ENCODE measurements at places on chromosomes 3 and 15.

GRCh38 chr15:58556028-58556361, 124.2 kb downstream of the LIPC start:
- DNase-seq, result no peak

DNA sequence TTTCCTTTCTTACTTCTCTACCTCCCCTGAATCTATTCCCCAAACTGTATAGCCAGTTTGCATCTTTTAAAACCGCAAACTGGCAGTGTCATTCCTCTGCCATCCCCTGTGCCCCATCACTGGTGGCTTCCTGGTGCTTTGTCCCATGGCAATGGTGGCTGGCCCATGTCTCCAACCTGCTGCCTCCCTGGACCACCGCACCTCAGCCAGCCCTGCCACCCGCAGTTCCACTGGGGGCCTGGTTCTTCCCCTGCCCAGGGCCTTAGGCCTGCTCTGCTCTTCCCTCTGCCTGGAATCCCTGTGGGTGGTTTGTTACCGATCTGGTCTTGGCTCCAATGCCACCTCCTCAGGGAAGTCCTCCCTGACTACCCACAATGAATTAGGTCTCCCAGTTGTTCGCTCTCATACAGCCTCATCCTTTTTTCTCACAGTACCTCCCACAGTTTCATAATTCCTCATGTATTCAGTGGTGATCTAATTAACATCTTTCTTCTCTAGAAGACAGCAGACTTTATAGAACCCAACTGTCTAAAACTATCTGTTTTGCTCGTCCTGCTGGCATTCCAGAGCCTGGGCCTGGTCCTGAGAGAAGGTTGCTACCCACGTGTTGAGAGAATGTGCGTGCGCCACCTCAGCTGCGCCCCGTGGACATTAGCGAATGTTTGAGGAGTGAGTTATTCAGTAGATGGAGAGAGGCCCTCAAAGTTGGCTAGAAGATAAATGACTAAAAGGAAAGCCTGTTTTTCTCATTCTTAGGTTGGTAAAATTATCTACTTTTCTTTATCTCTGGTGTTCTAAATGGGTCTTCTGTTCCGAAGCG, 130.1 kb downstream of the DNAJB8 start:
- no peak for DNase-seq

DNA sequence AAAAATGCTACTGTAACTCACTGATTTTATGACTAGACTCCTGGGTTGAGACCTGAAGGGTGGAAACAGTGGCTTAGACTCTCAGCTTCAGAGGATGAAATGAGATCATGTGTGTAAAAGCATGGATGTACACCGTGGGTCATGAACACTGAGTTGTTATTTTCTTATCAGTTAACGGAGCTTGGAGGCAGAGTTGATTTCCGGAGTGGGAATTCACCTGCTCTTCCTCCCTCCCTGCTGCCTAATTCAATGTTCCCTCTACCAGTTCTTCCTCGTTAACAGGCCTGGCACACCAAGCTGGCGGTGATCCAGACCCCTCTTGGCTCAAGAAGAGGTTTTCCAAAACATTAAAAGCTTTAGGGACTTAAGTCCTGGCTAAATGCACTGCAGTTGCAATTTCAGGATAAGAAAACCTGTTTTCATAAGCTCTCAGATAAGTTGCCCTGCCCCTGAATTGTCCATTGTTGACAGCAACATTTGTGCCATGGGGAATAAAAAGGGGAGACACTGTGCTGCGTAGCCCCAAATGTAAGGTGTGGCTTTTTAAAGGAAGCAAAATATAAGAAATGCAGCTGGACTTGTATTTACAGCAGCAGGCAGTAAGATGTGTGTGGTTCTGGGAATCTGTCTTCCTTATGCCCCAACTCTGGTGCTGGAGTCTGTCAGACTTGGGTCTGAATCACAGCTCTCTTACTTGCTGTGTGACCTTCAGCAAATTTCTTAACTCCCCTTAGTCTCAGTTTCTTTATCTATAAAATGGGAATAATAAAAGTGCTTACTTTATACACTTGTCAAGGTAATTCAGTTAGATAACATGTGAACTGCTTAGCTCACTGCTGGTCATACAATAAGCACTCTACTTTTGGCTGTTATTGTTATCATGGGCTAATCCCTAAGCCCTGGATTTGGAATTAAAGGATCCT, 9.9 kb downstream of the PDIA5 start:
- peak; percentile 57 for DNase-seq

DNA sequence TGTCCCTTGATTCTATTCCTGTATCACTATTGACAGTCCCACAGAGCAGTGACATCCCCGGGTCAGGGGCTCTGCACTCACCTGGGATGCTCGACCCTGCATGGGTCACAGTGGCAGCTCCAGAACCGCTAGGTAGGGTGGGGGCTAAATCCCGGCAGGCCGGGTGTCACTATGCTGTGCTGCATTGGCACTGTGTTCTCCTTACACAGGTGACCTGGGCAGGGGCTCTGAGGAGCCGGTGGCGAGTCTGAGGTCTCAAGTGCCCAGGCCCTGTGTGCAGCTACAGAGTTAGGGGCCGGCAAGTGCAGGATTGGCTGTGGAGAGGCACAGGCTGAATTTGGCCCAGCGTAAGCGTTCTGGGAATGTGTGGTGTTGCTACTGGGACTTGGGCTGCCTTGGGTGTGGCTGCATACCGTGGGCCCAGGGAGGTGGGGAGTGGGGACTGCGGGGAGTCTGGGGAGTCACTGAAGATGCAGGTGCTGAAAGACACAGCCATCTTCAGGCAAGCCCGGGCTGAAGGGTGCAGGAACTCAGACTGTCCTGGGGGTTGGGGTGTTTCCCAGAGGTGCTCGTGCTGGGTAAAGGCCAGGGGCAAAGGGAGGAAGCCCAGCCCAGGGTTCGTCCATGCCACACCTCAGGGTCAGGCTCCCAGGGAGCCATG, 102.6 kb upstream of the PRR20G start:
- no peak for DNase-seq

GRCh38 chr3:76308541-76308940, 523.2 kb upstream of the ZNF717 start:
- DNase-seq, result no peak

DNA sequence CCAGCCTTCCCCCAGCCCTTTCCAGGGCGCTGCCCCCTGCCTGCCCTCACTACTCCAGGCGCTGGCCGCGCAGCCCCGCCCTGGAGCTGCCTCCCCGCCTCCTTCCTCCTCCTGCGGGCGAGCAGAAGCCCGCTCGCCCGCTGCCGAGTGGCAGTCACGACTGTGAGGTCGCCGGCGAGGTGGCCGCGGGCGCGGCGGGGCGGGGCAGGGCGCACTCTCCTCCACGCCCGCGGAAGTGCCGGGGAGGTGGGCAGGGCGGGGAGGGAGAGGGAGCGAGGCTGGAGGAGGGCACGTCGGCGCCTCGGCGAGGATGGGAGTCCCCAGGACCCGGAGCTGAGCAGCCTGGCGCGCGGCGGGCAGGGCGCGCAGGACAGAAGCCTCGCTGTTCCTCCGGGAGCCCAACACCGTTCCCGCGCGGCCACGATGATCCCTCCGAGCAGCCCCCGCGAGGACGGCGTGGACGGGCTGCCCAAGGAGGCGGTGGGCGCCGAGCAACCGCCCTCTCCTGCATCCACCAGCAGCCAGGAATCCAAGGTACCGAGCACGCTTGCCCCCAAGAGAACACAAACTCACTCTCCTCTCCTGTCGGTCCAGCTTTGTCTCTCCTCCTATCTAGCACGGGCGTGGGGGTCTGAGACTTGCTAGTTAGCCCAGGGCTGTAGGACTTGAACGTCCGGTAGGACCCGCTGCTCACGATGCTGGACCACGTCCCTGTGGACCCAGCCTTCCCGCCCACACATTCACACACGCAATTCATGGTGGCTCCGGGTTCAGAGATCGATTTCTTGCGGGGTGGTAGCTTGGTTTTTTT, at the start of gene STAC:
Gene STAC (plus strand): TSS at position 284 of the 811 bp plus-strand sequence. CDS start 140 bp downstream, at position 424.
- no peak for DNase-seq

DNA sequence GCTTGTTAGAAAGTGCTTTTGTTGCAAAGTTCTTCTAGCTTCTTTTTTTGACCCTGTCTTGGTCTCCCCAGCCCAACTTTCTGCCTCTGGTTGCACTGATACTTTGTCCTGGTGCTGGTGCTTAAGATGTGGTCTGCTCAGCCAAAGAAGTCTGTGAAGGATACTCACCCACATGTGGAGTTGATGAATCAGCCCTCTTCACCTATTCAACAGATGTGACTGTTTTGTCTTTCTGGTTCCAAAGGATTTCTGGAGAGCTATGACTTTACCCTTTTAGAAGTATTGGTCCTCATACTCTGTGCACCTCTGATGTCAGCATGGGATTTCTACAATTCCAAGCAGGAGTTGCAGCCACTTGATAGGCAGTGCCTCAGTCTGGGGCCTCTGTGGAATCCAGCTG, 84.1 kb downstream of the PCCB start:
- no peak for DNase-seq

GRCh38 chr3:87053553-87053952, 62.6 kb upstream of the VGLL3 start:
- no peak for DNase-seq

GRCh38 chr15:69538379-69538778, 85.8 kb downstream of the RPLP1 start:
- no peak for DNase-seq

- DNase-seq, result no peak
These were observed 17.2 kb downstream of the TSPAN3 start for GRCh38 chr15:77053709-77054108.

DNA sequence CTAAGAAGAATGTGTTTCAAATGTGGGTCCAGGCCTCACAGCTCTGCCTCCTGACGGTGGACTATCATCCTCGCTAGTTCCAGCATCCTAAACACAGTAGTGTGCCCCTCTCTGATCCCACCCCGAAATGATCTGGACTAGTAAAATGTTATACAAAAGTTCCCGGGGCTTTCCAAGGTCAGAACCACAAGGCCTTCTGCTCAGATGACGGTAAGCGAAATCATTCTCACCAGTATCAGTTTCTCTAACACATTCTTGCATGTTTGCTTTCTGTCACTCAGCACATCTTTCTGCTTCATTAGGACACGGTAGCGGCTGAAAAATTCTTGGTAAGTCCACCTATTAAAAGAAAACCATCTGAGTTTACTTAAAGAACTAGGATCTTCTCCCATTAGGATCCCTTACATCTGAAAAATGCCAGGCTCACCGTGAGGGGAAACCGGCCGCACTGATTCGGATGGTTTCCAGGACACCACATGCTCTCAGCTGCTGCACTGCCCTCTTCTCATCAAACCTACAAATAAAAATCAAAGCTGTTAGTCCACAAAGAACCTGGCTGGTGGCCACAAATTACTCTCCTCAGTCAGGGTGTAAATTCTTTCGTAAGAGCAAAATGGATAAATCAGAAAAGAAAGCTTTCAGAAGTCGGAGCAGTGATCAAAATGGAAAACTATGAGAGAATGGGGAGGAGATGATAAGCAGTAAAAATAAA, 83.9 kb upstream of the MYO5C start:
- DNase-seq, result no peak

DNA sequence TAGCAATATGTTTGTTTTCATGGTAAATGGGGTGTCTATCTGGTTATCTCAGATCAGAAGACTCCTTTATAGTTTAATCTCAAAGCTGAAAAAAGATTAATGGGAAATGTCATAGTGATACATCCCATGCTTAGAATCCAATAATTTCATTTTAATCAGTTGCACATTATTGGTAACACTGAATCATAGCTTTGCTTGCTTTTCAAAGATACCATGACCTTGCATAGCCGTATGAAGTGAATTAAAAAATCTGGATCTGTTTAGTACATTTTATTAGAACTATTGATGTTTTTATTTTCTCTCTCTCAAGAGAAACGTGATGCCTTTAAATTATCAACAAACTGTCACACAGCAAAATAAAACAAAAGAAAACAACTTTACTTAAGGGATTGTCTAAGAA, 506.7 kb upstream of the SGO1 start:
- no peak for DNase-seq

DNA sequence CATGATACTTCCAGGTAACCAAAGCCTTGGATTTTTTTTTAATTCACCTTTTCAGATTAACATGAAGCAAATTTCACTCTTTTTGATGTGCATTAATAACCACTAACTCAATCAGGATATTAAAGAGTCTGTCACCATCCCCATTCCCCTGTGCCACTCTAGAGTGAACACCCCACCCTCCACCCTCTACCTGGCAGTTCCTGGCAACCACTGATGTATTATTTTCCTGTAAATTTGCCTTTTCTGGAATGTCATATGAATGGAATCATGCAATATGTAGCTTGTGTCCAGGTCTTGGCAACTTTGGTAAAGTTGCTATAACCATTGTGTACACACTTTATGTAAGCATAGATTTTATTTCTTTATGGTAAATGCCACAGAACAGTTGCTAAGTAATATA, 627.6 kb downstream of the MCTP2 start:
- DNase-seq, result no peak

GRCh38 chr3:172003146-172003545, 36.2 kb upstream of the FNDC3B start:
- no peak for DNase-seq

DNA sequence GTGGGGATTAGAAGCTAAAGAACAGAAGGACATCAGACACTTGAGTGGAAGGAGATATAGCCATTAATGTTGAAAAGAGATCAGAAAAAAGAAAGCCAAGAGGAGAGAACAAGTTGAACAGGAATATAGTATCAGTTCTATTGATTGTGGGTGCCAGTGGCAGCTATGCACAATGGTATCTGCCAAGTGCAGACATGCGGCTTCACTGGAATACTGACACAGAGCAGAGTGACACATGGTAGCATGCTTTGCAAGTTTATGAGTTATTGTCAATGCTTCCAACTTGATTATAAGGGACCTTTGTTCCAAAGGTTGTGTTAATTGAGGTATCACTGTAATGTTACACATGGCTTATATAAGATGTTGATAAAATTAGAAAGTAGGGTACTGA, 42.0 kb upstream of the TP63 start:
- DNase-seq, result no peak

GRCh38 chr3:155131104-155131503, 51.0 kb downstream of the MME start:
- DNase-seq, result no peak

- DNase-seq, result no peak
These were observed 35.8 kb downstream of the ST8SIA2 start for GRCh38 chr15:92429378-92430068.

GRCh38 chr3:100779480-100779879, 70.2 kb downstream of the TFG start:
- DNase-seq, result no peak

- no peak for DNase-seq
These were observed 128.4 kb upstream of the SETMAR start for GRCh38 chr3:4174791-4175190.

GRCh38 chr15:51281368-51281967, 56.9 kb downstream of the CYP19A1 start:
- DNase-seq, result no peak

GRCh38 chr3:153379516-153379915, 217.5 kb downstream of the RAP2B start:
- DNase-seq, result no peak

GRCh38 chr15:83928878-83929418, 275.0 kb downstream of the ADAMTSL3 start:
- no peak for DNase-seq

All from uterus (tissue), 4 donors.